Stimulated activated CD4-positive, alpha-beta T cell treated with anti-CD3 and anti-CD28 coated beads, Interleukin-2, amount 100 ng/mL, for 48 hours (primary cell): ENCODE measurements at places on chromosomes 5 and 9.

DNA sequence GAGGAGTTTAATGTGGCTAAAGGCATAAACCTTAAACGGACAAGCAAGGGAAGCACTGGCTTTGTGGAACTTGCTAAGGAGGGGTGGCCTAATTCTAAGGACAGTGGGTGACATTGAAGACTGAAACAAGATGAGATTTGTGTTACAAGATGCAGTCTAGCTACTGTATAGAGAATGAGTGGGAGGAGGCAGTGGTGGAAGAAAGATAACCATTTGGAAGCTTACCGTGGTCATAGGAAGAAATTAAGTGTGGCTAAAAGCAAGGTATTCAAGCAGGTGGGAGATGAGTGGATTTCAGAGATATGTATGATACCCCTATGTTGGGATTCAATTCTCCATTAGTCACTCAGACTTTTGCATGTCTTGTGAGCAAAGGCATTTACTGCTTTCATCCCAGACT lies 4.6 kb downstream of the PAM start:
- no peak for DNase-seq

DNA sequence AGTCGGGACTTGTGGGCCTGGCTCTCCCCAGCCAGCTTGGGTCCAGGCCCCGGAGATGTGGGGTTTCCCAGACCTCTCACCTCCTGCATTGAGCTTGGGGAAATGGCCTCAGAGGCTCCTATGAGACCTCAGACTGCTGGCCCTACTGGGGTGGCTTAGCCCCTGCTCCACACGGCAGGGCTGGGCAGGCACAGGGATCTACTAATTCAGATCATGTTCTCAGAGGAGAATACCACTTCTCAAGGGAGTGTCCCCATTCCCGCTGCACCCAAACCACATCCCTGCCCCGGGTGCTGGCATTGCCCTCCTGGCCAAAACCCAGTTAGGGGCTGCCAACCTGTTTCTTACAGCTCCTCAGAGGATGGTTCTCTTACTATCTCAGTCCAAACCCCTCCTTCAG lies 82.1 kb upstream of the LMX1B start:
- no peak for DNase-seq

DNA sequence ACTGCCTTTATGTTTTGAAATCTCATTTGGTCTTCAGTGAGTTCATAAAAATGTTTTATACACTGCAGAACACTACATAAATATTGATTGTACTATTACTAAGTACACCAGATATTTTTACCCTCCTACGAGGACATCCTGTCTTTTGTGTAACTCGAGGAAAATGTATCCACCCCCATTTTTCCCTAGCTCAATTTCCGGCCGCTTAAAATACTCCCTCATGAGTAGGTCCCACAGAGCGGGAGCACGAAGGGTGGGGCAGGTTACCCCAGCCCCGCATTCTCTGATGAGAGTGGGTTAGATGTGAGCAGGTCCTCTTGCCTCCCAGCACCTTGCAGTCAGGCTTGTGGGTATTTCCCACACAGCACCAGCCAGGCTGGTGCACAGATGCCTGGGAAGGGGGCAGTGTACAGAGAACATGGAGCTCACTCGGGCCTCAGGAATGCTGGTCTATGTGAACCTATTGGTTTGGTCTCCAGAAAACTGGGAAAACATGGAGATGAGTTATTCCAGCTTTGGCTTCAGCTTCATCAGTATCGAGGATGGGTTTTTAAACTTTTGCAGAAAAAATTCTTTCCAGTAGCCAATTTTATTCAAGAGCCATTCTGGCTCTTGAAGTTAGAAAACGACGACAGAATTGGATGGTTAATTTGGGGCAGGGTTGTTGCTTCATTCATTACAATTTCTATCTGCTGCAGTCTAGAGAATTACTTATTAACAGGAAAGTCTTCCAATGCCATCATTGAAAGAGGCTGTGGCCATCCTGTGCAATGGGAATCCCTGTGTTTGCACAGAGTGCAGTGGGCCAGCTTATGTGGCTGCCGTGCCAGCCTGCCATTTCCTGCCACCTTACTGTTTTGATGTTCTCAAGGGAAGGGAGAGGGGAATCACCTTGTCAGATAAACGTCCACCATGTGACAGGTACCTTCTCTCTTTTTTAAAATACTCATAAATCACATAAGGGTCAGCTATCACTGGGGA lies 73.2 kb downstream of the WDR41 start:
- no peak for DNase-seq

DNA sequence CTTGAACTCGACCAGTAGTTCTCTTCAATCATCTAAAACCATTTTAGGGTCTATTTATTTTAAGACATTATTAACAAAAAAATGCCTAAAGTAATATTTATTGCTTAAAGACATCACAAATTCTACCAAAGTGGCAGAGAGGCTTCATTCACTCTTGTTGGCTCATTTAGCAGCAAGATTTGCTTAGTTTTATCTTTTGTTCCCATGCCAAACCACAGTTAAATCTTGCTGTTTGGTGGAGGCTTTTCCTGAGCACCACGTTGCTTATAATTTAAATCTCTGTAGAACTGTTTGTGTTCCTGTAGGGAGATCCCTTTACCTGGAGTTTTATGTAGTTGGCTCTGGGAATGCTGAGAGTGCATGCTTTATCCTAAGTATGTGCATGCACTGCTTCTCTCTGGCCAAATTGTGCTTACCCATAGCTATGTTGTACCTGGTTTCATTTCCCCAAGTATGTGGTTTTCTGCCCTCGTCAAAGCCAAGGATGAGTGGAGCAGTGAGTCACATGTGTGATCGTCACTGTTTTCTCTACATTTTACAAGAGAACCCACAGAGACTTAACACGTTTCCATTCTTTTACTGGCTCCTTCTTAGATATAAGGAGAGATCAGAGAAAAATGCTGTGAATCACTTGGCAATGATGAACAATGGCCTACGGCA lies 42.1 kb upstream of the MAST4 start:
- peak; percentile 19 for DNase-seq

DNA sequence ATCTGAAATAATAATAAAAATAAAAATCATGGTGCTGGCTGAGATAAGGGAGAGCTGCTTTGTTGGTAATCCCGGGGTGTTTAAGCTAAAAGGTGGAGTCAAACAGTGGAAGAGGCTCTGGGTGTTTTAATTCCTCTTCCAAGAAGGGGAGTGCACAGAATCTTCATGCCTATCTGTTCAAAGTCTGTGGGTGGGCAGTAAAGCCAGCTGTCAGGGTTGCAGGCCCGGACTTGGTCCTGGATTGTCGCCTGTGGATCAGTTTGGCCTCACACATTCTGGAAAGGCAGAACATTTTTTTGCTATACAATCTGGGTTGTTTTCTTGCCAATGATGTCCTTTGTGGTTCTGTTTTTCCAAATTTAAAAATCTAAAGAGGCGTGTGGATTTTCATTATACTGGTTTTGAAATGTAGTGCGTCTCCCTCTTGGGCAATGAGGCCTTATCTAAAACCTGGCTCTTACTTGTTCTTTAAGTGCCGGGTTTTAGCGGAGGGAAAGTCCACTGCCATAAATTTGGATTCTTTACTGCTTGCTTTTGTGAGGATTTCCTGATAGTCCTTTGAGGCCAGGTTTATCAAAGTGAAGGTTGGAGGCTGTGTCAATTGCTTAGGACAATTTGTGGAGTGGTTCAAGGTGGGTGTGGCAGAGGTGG lies 5.8 kb downstream of the ANKDD1B start:
- DNase-seq: no peak

- no peak for DNase-seq
Observed at GRCh38 chr5:68441309-68442073, 225.9 kb downstream of the PIK3R1 start.

DNA sequence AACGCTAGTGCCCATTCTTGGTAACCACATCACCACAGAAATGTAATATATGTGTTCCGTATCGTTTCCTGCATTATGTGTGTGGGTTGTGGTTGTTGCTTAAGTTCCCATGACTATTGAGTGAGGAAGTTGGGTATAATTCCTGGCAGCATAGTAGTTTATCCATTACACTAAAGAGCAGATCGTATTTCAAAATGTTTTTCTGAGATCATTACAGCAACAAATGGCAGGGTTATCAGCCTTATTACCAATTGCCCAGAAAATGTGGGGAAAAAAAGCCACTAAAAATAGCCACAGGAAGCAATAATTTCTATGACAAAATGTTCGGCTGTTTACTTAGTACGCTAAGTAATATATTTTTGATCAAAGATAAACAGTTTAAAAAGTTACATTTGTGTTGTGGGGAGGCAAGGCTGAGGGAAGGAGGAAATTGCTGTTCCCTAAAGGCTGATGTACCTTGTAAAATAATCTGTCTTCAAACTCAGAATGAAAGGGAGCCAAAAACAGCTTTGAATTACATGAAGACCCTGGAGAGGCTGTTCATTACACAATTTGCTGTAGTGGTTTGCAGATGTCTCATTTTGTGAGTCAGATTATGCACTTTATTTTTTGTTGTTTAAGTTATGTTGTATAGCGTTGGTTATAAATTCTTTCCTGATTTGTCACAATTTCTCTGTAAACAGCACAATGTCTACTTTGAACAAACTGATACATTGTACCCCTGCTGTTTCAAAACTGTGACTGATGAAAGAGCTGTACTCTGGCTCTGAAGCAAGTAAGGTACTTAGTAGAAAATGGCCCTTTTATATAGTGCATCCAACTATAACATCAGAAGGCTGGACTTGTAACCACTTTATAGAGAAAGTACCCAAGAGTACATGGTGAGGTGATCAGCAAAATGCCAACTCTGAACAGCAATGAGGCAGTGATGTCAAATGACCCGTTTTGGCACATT lies 1028.5 kb downstream of the NR2F1-AS1 start:
- no peak for DNase-seq

GRCh38 chr9:92055624-92056023 lies 59.6 kb downstream of the SPTLC1 start:
- DNase-seq: no peak
